Stimulated activated CD8-positive, alpha-beta memory T cell treated with anti-CD3 and anti-CD28 coated beads, Interleukin-15, amount 100 ng/mL, for 1 hour (primary cell): ENCODE measurements at places on chromosomes 1 and 21.

DNA sequence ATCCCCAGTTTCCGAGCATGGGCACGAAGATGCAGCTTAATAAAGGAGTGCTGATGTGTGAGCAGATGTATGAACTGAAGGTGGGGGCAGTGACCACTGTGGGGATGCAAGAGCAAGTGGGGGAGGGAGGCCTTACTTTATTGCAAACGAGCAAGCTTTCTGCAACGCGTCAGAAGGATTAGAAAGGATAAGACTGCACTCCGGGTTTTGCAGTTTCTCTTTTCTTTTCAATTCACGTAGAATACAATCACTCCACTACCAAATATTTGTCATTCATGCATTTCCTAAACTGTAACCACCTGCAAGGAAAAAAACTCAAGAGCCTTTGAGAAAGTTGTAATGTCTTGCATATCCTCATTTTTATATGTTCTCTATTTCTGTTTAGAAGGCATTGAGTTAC is 4.3 kb upstream of the OR2C3 start:
- no peak for DNase-seq

- DNase-seq: no peak
Measured at GRCh38 chr1:9822897-9823692, 670 bp downstream of the CLSTN1 start.

DNA sequence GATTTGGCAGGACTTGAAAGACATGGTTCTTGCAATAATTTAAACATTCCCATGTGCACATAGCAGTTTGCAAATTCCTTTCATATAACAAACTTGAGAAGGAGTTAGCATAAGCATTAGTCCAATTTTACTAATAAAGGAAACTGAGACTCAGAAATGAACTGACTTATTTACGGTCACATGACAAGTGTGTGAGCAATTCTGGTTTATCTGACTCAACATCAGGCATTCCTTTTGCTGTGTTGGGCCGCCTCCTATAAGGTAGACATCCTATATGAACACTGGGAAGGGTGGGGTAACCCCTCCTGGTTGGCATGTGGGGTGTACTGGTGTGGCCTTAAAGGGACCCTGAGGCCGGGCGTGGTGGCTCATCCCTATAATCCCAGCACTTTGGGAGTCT is 8.5 kb upstream of the CPT2 start:
- DNase-seq: no peak

GRCh38 chr1:202587859-202588485 is 122.3 kb downstream of the SYT2 start:
- DNase-seq: no peak

GRCh38 chr1:62891956-62892562 is 108.1 kb downstream of the ATG4C start:
- DNase-seq: no peak

GRCh38 chr1:222754366-222755139 is 17.6 kb downstream of the FAM177B start:
- no peak for DNase-seq

DNA sequence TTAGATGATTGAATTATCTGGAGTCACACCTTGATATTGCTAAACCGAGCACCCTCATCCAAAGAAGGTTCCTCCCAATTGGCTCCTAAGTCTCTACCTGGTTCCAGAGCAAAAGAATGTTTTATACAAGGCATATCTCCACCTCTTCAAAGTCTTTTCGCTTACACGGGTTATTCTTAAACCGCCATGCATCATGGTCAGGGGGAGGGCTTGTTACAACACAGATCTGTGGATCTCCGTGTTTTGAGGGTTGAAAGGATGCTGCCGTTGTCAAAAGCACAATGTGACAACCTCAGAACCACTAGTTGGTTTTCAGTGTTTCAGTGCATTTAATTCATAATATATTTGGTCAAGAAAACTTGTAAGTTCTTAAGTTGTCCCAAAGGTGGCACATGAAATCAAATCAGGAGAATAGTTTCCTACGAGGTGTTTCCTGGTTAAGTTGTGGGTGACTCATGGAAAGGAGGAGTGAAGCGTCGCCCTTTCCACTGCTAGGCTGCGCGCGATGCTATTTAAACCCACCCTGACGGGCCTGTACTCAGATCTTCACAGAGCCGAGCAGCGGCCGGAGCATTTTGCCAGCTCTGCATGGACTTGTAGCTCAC is 1531.6 kb upstream of the TPTE start:
- no peak for DNase-seq

DNA sequence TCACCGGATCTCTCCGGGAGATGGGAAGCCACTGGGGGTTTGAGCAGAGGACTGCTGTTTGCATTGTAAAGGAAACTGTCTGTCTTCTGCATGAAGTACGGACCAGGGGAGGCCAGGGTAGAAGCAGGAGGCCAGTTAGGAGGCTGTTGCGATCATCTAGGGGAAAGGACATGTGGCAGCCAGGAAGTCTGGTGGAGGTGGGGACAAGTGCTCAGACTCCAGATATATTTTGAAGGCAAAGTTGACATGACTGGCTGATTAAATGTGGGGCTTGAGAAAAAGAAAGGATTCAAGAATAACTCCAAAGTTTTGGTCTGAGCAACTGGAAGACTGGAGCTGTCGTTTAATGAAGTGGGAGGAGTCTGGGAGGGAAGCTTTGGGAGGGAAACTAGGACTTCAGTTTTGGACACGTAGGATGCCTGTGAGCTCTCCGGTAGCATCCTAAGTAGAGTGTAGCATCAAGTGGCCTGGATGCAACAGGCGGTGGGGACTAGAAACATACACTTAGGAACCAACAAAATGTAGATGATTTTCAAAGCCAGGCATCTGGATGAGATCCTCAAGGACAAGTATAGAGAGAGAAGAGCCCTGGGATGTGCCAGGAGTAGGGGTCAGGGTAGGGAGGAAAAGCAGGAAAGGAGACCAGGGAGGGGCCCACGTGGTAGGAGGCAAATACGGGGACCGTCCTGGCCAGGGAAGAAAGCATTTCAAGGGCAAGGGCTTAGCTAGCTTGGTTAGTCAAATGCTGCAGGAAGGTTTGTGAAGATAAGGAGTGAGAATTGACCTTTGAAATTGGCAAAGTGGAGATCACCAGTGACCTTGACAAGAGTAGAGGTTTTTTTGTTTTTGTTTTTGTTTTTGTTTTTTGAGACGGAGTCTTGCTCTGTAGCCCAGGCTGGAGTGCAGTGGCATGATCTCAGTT is 3.7 kb upstream of the C1orf210 start:
- no peak for DNase-seq

DNA sequence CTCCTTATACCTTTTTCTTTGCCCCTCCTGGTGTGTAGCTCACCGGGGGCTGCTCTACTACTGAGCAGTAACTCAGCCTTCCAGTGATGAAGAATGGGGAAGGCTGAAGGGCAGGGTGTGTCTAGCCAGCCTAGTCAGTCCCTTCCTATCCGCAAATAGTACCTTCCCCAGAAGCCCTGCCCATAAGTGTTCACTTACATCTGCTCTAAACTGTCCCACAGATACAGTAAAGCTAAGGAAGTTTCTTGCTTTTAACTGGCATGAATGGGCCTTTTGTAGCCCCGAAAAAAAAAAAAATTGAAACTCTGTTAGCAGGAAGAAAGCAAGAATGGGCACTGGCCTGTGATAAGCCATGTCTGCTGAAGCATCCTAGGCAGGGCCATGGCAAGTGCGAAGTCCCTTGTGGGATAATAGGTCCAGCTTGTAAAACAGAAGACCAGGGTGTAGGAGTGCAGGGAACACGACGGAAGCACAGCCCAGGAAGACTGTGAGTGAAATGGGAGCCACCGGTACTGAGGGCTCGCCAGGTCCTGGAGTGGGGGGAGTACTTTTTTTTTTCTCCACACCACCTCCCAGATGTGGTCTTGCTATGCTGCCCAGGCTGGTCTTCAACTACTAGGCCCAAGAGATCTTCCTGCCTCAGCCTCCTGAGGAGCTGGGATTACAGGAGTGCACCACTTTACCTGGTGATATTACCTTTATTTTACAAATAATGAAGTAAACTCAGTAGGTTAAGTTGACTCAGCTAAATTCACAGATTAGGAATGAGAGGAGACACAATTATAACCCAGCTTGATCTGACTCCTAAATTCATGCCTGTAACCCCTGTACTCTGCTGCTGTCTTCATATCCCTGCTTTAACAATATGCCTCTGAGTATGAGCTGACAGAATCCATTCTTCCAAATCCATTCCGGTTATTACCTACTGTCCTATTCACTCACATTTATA is 347.5 kb downstream of the SMYD3 start:
- no peak for DNase-seq

GRCh38 chr1:230877146-230877923 is 9.0 kb upstream of the C1orf198 start:
- DNase-seq: no peak

DNA sequence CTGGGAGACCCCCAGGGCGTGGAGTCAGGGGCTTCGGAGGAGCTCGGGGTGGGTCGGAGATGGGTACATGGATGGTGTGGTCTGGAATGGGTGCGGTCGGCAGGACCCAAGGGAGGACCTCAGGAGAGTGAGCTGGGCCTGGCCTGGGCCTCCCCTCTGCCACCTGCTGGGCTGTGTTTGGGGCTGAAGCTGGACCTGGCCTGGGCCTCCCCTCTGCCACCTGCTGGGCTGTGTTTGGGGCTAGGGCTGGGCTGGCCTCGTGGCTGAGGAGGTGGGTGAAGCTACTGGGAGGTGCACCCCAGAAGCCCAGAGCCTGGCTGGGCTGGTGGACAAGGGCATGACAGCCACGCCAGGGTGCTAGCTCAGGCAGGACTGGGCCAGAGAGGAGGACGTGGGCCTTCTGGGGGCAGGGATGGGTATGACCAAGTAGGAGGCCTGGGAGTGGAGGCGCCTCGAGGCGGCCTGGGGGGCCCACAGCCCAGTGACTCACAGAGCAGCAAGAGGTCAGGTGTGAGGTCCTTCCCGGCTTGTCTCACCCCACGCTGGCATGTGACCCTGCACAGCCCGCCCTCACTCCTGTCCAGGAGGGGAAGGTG is 14.5 kb downstream of the SAMD11 start:
- no peak for DNase-seq

GRCh38 chr1:52636721-52637695 is 4.0 kb downstream of the SHISAL2A start:
- DNase-seq: peak; percentile 51

GRCh38 chr1:183873642-183874041 is 68.7 kb downstream of the RGL1 start:
- DNase-seq: no peak

DNA sequence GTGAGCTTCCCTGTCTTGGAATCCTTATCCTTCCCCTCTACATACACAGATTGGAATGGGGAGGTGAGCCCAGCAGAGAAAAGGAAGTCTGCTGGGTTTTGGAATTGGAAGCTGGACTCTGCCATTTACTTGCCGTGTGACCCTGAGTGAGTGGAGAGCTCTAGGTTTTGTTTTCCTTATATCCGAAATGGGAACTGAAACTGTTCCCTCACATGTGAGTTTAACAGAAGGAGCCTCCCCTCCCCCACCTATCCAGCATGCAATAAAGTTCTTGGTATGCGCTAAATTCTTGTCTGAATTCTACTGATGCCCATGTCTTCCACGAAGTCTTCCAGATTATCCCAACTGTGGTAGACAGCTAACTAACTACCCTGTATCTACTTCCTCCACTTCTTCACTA is 58.7 kb downstream of the NENF start:
- DNase-seq: no peak

GRCh38 chr1:118987468-118988185 is 516 bp downstream of the TBX15 start:
- DNase-seq: no peak

DNA sequence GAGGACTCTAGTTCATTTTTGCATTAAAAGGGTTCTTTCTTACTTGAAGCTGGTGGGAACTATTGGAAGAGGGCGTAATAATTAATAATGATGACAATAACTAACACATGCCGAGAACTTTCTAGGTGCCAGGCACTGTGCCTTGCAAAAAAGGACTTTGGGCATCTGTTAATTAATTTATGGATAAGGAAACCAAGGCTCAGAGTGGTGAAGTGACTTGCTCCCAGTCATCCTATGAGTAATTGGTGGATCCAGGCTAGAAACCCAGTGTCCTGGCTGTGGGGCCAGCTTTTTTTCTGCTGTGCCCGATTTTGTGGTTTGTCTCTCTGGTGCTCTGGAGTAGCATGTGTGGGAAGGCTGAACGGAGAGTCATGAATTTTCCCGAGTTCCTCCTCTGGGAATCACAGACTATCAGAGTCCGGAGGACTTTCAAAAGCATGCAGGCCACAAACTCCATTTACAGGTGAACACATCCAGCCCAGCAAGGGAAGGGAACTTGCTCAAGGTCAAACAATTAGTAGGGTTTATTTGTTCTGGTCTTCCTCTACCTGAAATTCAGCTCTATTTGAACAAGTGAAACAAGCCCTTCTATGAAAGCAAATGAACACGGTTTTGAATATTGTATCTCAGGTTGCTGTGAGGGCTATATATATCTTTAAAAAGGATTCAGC is 23.4 kb downstream of the ROR1 start:
- no peak for DNase-seq

DNA sequence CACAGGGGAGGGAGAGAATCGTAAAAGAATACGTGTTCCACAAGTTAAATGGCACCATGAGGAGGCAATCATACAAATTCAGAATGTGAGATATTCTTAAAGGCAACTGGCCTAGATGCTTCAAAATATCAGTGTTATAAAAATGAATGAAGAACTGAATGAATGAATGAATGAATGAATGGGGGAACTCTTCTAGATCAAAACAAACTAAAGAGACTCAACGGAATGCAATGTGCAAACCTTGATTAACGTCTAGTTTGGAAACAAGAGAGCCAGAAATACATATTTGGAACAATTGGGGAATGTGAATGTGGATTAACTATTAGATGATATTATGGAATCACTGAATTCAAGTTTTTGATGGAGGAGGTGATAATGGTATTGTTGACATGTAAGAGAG is 16.8 kb downstream of the CFAP45 start:
- no peak for DNase-seq

- DNase-seq: no peak
Measured at GRCh38 chr1:246780264-246780663, 56.1 kb downstream of the SCCPDH start.

GRCh38 chr1:213998785-213999184 is 11.0 kb downstream of the PROX1 start:
- no peak for DNase-seq

- DNase-seq: no peak
Measured at GRCh38 chr1:220882061-220882891, 3.0 kb downstream of the HLX start.

- no peak for DNase-seq
Measured at GRCh38 chr1:213666113-213666512, 321.7 kb upstream of the PROX1 start.

GRCh38 chr1:215895276-215895675 is 328.2 kb downstream of the KCTD3 start:
- no peak for DNase-seq

- DNase-seq: no peak
Measured at GRCh38 chr1:62800825-62801306, 16.9 kb downstream of the ATG4C start.

DNA sequence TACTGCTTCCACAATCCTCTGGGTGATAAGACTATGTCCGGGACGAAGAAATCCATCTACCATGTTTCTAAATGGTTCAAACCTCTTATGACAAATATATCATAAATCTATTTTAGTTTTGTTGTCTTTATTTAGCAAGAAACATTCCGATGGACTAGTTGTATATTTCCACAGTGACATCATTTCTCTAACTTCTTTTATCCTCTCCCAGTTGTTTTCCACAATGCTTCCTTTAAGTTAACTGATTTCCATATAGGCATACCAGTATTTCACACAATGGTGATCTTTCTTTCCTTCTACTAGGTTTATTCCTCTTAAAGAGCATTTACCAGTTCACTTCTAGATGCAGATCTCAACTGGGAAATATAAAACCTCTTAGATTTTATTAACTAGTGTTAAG is 44.8 kb downstream of the USP1 start:
- no peak for DNase-seq

- no peak for DNase-seq
Measured at GRCh38 chr21:45892156-45892915, 89.2 kb upstream of the COL6A1 start.

GRCh38 chr1:30405631-30406212 is 317.7 kb downstream of the MATN1 start:
- DNase-seq: no peak
